ENCODE measurements at places on chromosomes 12 and 14.

- DNase-seq, result no peak
These were observed 6.0 kb downstream of the PLEKHH1 start for GRCh38 chr14:67539116-67539515.

GRCh38 chr12:64186789-64187188 is 35.3 kb downstream of the KICS2 start:
- no peak for DNase-seq

DNA sequence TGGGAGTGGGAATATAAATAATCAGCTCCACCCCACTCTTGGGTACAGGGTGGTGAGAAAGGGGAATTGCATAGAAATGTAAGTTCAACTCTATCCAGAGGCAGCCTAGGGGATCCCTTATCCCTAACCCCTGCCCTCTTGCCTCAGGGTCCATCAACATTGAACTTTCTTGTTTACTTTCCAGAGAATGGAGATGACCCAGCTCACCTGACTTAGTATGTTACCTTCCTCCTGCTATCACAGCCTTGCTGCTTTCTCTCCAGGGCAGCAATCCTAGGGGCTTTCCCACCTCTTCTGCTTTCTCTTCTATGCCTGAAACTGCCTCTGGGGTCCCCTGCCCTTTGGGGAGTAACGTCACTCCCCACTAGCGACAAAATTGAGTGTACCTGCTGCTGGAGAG is 2.7 kb downstream of the LRP1 start:
- DNase-seq, result no peak

- DNase-seq, result no peak
These were observed 405.7 kb downstream of the TRHDE start for GRCh38 chr12:72677846-72678245.

DNA sequence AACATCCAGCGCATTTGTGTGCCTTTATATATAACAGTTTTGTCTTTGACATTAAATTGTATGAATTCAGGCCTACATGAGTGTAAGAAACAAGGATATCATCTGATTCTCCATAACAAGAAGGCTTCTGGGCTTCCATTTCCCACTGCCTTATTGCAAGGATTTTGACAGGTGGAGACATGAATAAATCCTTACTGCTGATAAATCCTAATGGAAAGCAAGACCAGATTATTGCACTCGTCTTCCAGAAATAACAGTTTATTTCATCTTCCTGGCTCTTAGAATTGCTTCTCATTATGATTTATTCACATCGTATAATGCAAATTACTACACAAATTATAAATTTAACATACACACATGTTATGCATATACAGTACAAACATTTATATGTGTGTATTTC is 348.1 kb downstream of the MDGA2 start:
- no peak for DNase-seq

DNA sequence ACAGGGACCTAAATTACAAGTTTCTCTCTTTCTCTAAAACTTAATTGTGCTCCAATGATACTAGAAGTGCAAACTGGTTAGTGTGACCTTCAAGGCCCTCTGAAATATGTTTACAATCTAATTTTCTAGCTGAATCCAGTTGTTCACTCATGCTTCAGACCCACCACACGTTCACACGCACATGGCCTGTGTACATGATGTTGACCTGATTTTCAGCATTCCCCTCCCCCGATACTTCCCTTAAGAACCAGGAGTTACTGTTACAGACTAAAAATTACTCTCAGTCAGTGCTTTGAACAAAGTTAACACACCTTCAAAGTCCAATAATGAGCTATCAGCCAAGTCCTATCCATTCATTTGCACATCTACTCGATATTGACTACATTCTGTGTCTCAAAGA is 16.5 kb downstream of the MBIP start:
- no peak for DNase-seq

GRCh38 chr12:64652346-64652745 is 42.1 kb downstream of the RASSF3 start:
- no peak for DNase-seq

GRCh38 chr14:102440392-102440791 is 69.2 kb downstream of the ANKRD9 start:
- DNase-seq, result no peak

- no peak for DNase-seq
These were observed 404.5 kb downstream of the LRFN5 start for GRCh38 chr14:42011221-42011620.

DNA sequence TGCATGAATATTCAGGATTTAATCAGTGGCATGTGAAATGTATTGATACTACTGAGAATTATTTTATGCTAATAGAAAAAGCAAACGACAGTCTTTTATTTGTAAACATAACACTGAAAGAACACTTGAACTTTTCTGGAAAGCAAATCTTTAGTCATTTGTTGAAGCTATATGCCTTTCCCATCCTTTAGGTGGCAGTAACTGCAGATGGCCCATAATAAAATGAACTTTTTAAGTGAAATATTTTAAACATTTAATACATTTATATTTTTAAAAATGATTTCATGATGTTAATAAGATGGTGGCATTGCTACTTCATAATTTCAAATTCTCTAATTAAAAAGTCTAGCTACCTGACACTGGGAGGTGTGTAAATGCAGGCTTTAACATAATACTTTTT is 13.9 kb upstream of the KRR1 start:
- no peak for DNase-seq

- no peak for DNase-seq
These were observed 650 bp downstream of the LLPH start for GRCh38 chr12:66129934-66130266.

GRCh38 chr12:11825278-11825677 is 175.8 kb downstream of the ETV6 start:
- no peak for DNase-seq

DNA sequence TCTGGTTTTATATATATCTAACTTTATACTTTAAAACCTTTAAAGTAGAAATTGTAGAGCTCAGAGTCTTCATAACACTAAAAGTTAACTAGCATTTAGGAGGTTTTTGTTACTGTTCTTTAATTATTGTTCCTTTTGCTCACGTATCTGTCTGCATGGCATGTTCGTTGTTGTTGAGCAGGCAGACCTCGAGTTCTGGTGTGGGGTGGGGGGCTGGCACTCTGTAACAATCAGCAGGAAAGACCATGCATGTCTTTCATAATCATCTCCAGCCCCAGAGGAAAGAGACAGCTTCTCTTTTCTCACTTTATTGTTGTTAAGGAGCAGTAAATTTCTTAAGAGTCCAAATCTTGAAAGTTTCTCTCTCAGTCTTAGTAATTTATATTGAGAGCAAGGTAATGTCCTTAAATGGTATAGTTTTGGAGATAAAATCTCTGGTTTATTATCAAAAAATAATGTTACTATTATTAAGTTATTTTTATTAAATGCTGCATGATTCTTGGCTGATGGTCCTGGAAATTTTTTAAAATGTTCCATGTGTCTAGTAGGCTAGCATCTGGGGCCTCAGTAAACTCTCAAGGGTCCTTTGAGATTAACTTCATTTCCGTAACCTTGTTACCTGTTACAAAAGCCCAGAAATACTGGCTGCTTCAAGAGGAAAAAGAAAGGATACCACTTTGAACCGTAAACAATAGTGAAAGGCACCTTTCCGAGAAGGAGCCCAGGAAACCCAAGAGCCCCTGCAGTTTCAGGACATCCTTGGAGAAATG is 30.3 kb downstream of the CKB start:
- no peak for DNase-seq

DNA sequence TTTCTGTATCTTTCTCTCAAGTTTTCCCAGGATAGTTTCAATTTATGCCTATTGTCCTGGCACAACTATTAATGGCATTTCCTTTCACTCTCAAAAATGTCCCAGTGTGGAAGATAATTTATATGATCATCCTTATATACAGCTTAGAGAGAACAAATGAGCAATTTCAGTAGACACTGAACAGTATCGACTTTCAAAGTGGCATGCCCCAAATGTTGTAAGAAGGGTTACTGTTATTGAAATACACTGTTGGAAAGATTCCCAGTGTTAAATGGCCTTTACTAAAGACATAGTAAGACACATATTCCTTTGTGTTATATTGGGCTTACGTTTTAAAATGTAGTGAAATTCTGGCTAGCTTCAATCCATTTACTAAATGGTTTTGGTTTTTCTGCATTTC is 202.3 kb upstream of the CDKN3 start:
- no peak for DNase-seq

DNA sequence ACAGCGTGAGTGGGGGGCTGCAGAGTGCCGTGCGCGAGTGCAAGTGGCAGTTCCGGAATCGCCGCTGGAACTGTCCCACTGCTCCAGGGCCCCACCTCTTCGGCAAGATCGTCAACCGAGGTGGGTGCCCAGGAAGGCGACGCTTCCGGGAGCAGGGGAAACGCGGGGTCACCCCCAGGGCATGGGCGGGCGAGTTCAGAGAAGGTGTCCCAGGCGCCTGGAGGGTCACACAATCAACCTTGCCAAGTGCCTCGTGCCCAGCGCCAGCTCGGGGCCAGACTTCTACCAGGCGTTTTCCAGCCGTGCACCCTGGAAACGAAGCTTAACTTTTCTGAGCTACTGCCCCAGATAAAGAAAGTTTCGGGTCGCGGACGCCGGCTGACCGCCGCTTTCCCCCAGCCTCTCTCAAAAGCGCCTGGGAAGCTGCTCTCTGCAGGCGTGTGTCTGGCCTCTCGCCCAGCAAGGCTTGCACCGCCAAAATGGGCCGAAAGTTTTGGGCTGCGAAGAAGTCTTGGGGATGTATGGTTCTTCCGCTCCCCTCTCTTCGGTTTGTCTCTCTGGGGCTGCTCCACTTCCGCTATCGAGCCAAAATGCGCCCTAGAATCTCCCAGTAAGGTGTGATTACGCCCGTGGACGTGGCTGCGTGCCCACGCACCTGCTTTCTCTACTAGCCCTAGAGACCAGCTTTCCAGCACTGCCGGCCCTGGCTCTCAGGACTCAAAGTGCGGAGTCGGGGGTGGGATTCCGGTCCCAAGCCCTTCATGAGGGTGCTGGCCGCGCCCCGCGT is 1.7 kb downstream of the WNT1 start:
- no peak for DNase-seq

DNA sequence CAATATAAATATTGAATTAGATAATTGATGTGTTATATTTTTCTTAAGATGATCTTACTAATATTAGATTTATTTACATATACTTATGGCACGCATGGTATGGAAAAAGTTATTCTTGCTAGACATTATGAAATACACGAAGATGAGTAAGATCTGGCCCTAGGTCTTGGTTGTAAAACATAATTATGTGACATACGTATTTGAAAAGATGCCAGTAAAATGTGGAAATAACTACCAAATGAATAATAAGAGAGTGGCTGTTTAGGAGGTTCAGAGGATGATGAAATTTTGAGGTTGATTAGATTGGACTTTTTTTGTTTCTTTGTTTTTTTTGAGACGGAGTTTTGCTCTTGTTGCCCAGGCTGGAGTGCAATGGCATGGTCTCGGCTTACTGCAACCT is 41.3 kb downstream of the FANCM start:
- no peak for DNase-seq

- DNase-seq, result peak; percentile 100
These were observed 2.6 kb downstream of the IFFO1 start for GRCh38 chr12:6553051-6553868.

DNA sequence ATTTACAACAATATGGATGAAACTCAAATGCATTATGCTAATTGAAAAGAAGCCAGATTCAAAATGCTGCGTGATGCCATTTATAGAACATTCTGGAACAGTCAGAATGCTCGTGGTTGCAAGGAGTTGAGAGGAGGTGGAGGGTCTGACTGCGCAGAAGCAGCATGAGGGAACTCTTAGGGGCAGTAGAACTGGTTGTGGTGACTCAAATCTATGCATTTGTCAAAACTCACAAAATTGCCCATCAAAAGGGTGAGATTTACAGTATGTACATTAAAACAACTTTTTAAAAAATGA is 113.7 kb upstream of the PDZRN4 start:
- DNase-seq, result no peak

DNA sequence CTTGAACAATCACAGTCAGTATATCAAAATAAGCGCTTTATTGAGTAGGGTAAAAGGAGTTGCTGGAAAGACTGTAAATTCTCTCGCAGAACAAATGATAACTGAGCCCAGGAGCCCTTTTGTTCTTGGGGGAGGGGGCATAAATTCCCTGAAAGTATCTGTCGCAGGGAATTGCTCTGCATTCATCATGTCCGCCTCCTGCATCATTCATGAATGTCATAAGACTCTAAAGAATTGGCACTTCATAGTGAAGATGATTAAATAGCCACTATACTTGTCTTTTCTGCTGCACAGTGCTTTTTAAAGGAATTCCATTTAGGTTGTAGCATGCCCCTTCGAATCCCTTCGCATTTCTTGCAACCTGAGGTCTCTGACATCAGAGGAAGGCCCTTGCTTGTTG is 762.3 kb downstream of the DIO2 start:
- DNase-seq, result no peak

- no peak for DNase-seq
These were observed 439.6 kb upstream of the CCDC196 start for GRCh38 chr14:66046591-66046990.
